ENCODE measurements at places on chromosomes 12 and 14.

- no peak for DNase-seq
Measured at GRCh38 chr12:33116284-33116683, 219.7 kb upstream of the PKP2 start.

DNA sequence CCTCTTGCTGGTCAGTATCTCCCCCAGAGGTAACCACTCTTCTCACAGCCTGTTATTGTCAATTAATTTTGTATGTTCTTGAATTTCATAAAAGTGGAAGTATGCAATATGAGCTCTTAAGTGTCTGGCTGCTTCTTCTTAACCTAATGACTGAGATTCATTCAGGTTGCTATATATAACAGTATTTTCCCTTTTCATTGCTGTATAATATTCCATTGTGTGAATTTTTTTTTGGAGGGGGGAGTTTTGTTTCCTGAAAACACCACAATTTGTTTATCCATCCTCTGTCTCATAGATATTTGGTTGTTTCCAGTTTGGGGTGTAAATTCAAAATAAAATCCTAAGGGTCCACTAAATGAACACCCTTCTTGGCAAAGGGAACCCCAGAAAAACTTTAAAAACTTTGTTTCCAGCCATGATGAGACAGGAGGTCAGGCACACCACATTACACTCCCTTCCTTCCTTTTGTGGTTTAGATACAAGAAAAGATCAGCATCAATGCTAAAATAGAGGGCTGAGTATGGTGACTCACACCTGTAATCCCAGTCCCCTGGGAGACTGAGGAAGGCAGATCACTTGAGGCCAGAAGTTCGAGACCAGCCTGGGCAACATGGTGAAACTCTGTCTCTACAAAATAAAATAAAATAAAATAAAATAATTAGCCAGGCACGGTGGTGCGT lies 4.1 kb upstream of the DAO start:
- no peak for DNase-seq

DNA sequence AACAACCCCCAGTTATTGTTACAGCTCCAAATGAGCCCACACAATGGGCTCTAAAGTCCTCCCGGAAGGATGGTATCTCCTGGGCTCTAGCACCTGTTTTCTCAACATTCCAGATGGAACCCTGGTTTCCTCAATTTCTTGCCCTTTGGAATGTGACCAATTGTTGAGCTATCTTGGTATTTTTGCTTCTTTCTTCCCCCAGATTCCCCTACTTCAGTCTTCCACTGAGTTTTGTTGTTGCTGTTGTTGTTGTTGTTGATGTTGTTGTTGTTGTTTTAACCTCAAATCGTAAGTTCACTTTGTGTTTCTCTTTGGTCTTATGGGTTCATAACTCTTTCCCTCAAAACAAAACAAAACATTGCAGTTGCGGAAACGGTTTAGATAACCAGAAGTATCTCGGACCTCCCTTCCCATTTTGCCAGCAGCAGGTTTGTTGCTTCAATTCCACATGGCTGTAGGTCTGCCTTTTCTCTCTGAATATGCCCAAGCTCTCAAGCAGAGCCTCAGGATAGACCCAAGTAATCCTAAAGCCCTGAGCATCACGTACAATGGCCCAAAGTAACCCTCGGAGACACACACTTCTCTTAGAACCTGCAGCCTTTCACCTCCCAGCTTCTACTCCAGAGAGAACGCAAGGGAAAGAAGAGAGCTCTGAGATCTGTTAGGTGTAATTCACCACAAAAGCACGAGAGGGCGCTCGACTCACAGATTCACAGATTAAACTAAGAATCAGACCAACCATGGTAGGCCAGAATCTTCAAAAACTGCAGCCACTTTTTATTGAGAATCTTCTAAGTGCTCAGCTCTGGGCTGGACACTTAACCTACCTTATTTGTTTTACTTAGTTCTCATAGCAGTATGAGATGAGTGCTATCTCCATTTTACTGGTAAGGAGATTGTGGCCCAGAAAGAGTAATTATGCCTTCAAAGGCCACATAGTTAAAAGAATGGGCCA lies 1.0 kb upstream of the DDX23 start:
- peak; percentile 88 for DNase-seq

GRCh38 chr12:54991161-54991990 lies 6.8 kb upstream of the TESPA1 start:
- peak; percentile 39 for DNase-seq

DNA sequence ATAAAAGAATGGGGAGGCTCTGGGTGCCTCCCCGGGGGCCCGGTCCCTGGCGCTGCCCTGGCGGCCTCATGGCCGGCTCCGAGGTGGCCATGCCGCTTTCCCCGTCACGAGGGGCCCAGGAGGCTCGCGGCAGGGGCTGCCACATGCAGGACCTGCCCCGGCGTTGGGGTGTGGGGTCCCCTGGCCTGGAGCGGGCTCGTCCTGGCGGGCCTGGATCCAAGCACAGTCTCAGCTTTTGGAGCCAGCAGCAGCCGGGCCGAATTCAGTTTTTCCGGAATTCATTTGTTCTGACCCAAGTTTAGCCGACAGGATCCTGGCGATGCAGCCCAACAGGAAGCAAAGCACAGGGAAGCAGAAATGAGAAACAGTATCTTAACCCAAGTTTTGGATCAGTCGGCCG lies 26.4 kb upstream of the AEBP2 start:
- no peak for DNase-seq

- DNase-seq, result no peak
Measured at GRCh38 chr14:63267171-63267570, 51.6 kb downstream of the GPHB5 start.

DNA sequence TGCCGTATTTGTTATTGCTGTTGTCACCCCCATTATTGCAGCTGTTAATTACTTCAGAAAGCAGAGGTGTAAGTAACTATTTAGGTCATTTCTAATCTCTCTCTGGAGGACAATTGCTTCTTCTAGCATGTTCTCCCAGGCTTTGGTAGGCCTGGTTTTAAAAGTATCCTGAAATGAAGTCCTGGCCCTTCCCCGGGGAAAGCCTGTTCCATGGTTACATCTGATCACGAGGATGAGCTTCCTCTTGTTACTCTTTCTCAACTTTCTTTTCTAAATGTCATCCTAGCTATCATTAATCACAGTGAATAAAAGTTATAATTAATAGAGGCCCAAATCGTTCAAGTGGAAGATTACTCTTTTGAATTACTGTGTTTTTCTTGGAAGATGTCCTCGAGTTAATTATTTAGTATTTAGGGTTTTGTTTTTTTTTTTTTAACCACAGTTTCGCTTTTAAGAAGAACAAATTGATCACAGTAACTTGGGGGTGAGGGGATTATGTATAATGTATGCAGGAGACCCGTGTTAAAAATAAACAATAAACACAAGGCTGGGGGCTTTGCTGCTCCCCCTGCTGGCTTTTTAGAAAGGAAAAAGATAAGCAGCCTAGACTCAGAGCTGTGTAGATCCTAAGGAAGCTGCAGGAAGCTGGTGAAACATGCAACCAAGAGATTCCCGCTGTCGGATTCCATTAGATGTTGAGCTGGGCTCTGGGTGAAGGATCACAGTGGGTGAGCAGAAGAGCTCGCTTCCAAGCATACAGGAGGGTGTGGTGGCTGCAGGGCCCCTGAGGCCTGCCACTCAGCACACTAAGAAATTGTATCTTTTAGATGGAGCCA lies 420.1 kb downstream of the FUT8 start:
- no peak for DNase-seq

GRCh38 chr12:29537298-29537697 lies 39.8 kb upstream of the OVCH1 start:
- no peak for DNase-seq

DNA sequence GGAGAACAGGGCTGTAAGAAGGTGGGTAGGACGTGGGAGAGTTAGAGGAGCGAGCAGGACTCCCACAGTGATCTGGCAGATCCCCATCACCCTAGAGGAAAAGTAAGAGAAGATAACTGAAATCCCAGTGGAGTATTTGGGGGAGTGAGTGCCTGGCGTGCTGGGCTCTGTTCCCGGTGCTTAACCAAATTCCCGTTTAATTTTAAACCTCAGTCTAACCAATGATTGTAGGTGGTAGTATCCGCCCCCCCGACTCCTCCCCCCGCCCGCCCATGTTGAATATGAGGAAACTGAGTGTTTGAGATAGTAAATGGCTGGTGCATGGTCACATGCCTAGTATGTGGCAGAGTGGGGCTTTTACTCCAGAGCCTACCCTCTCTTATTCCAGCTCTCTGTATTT lies 1.2 kb downstream of the TARBP2 start:
- DNase-seq, result no peak

DNA sequence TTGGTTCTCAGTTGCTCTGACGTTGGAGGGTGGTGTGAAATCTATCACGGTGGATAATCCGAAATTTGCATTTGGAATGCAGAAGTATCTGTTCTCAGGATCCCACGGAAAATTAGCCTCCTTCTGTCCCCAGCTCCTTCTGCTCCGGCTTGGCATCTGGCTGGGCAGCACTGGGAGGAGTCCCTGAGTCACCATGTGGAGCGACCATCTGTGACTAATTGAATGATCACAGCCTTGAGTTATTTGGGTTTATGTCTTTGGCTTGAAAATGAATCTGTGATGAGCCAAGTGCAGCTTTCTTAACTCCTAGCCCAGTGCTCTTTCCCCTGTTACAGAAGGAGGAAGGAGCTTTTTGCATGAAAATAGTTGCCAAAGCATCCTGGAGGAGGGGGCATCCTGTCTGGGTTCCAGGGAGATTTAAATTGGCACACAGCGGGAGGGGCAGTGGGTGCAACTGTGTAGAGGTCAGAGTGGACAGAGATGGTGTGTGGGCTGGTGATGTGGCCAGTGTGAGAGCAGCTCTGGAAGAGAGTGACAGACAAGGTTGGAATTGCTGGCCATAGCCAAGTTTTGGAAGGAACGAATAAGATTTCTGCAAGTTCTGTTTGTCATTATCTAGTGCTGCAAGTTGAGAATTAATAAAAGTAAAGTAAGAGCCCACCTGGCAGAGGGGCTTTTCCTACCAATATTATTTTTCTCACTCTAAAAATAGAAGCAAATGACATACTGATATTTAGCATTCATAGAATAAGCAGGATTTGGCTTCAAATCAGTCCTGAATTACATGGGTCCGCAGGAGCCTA lies 74.4 kb downstream of the SLC24A4 start:
- no peak for DNase-seq

DNA sequence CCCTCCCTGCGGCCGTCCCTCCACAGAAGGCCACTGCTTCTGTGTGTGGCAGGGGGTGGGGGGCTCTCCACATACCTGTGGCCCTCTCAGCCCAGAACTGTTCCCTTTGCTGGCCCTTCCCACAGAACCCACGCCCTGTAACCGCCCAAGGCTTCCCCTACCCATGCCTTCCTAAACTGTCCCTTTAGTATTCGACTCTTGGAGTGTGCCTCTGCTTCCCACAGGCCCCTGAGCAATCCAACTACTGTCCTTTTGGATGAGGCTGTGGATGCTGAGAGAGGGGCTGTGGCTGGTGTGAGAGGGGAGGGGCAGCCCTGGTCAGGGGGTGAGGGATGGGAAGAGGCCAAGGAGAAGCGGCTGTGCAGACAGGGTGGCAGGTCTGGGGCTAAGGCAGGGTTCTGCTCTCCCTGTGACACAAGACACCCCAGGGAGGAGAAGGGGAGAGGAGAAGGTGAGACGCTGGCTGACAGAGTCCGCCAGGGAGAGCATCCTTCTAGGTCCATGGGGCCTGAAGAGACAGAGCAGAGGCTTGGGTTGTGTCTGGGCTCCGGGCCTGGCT lies 46.0 kb downstream of the DLK1 start:
- DNase-seq, result no peak

DNA sequence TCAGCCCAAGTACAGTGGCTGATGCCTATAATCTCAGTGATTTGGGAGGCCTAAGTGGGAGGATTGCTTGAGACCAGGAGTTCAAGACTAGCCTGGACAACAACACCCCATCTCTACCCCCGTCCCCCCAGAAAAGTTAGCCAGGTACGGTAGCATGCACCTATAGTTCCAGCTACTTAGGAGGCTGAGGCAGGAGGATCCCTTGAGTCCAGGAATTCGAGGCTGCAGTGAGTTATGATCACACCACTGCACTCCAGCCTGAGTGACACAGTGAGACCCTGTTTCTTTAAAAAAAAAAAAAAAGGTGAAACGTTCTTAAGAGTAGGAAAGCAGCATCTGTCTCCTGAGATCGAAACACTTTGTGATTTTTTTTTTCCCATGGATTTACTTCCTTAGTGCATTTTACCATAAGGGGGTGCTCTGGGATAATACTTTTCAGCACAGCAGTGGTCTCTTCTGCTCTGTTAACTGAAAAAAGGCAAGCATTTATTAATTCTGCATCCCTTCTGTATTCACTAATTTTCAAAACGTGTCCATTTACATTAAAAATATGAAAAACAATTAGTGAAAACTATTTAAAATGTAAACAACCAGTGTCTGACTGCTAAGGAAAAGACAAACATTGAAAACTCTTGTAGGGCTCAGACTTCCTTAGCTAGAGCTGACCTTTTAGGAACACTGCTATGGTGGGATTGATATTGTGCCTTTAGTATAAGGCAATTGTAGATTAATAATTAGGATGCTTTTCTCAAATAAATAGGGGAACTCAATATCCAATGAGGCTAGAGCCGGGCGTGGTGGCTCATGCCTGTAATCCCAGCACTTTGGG lies 31.2 kb upstream of the USP44 start:
- no peak for DNase-seq

DNA sequence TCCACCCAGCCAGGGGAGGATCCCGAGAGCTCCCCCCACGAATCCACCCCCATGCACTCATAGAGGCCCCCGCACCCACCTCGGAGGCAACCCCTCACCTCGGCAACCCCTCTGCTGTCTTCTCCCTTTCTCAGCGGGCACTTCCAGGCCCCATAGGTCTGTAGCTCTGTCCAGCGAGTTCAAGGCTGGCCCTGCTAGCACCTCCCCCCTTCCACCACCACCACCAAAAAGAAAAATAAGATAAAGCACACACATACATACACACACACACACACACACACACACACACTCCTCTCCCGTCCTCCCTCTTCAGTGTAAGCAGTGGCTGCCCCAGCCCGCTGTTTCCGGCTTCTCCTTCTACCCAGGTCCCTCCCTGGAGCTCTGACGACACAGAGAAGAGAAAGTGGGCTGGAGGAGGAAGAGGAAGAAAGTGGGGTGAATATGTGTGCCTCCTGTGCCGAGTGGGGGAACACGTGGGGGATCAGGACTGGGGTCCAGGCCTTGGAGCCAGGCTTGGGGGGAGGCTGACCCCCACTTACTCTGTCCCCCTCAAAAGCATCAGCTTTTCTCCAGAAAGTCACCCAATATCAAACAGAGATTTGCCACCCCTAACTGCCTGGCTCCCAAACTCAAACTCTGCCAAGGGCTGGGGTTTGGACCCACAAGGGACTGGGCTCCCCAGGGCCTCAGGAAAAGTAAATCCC lies at the start of gene STAT6:
Gene STAT6, minus strand, starts transcription at position 332 of the 704 bp plus-strand sequence. CDS start 3,084 bp downstream, outside the sequence.
- peak; percentile 83 for DNase-seq

- no peak for DNase-seq
Measured at GRCh38 chr14:56059054-56059453, 59.2 kb upstream of the PELI2 start.

- DNase-seq, result no peak
Measured at GRCh38 chr14:94345344-94346064, 22.4 kb upstream of the SERPINA6 start.

DNA sequence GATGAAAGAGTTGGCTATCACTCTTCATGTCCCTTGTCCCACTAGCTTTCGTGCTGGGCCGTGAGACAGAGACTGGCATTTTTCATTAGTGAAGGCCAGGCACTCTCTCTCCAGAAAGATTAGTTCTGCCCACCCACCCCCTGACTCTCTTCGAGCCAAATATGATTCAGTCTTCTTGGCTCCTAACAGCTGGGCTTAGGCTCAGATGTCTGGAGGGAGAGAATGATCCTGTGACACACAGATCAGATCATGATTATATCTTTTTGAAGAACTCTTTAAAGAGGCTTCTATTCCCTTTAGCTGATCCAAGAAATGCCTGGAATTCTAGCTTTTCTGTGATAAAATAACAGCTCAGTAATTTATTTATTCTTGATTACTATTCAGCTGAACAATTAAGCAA lies 5.2 kb upstream of the GNG2 start:
- DNase-seq, result no peak

- no peak for DNase-seq
Measured at GRCh38 chr12:114809097-114809496, 125.1 kb upstream of the TBX3 start.

Data from stimulated activated naive CD8-positive, alpha-beta T cell treated with anti-CD3 and anti-CD28 coated beads, Interleukin-15, Interleukin-2, amounts not matched to agents 100 U/mL and 50 U/mL, for 24 hours (primary cell).